ENCODE measurements at places on chromosomes 3 and 15.

- DNase-seq = no peak
Observed at GRCh38 chr3:168648321-168648720, 552.6 kb upstream of the GOLIM4 start.

- DNase-seq = no peak
Observed at GRCh38 chr3:13588221-13588701, 39.3 kb downstream of the FBLN2 start.

DNA sequence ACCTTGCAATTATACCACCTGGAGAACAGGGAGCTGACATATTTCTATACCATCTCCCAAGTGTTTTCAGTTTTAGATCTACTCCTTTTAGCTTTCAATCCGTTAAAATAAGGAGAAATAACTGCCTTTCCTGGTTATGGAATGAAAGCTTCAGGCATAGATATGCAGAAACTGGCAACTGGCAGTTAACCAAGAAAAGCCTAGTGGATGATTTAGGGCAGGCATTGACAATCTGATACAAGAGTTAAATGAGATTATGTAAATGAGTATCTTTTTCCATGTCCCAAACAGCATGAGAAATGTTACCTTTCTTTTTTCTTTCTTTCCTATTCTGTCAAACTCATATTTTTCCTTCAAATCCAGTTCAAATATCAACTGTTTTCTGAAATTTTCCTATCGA lies 689.1 kb upstream of the DPPA4 start:
- no peak for DNase-seq

GRCh38 chr3:4642611-4643010 lies 149.5 kb downstream of the ITPR1 start:
- no peak for DNase-seq

DNA sequence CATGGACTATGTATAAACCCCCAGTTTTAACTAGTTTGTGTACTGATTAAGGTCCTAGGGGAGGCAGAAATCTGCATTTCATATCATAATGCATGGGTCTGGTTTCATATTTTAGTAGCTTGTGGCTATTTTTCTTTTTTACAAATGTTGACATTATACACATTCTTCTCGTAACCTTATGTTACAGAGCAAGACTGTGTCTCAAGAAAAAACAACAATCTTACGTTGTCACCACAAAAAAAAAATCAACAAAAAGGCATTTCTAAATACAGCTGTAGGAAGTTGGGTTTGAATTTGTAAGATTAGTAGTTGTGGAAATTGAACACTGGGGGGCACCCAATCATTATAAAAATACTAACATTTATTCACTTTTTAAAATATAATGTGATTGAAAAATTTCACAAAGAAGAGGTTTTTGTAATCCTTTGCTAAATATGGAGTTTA lies 17.9 kb downstream of the SERP1 start:
- no peak for DNase-seq

DNA sequence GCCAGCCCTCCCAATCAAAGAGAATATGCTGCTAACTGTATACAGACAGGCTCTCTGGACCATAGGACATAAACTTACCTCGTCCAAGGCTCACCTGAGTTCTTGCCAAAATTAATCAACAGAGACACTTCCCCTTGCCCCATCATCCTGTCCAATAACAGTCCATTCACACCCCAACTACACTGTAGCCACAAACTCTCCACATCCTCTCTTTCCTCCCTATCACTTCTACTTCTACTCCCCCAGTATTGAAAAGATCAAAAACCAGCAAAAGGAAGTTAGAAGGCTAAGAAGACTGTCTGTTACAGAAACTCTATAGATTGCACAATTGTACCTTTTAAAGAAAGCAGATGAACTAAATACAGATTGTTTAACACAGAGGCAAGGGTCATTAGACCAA lies 133.5 kb upstream of the STT3B start:
- DNase-seq = no peak

GRCh38 chr15:88038261-88038660 lies 218.3 kb downstream of the NTRK3 start:
- no peak for DNase-seq

GRCh38 chr15:54812383-54812782 lies 384.4 kb downstream of the RSL24D1 start:
- no peak for DNase-seq

- DNase-seq = no peak
Observed at GRCh38 chr3:174346141-174346540, 513.0 kb upstream of the NAALADL2 start.

DNA sequence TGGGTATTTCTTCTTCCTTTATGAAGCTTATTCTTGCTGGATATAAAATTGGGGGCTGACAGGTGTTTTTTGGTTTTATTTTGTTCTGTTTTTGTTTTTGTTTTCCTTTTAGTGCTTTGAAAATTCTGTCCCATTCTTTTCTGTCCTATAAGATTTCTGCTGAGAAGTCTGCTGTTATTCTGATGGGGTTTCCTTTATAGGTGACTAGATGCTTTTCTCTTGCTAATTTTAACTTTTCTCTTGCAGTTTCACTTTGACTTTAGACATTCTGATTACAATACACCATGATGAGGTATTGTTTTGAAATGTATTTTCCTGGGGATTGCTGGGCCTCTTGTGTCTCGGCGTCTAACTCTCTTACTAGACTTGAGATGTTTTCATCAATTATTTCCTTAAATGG lies 22.8 kb downstream of the TTC14 start:
- no peak for DNase-seq

- DNase-seq = no peak
Observed at GRCh38 chr15:55112706-55113105, 84.0 kb downstream of the RSL24D1 start.

- no peak for DNase-seq
Observed at GRCh38 chr3:99396651-99397275, 241.6 kb upstream of the COL8A1 start.

- DNase-seq = no peak
Observed at GRCh38 chr15:92596623-92597022, 59.0 kb downstream of the FAM174B start.

- DNase-seq = no peak
Observed at GRCh38 chr3:187000711-187001151, 70.4 kb downstream of the ST6GAL1 start.

DNA sequence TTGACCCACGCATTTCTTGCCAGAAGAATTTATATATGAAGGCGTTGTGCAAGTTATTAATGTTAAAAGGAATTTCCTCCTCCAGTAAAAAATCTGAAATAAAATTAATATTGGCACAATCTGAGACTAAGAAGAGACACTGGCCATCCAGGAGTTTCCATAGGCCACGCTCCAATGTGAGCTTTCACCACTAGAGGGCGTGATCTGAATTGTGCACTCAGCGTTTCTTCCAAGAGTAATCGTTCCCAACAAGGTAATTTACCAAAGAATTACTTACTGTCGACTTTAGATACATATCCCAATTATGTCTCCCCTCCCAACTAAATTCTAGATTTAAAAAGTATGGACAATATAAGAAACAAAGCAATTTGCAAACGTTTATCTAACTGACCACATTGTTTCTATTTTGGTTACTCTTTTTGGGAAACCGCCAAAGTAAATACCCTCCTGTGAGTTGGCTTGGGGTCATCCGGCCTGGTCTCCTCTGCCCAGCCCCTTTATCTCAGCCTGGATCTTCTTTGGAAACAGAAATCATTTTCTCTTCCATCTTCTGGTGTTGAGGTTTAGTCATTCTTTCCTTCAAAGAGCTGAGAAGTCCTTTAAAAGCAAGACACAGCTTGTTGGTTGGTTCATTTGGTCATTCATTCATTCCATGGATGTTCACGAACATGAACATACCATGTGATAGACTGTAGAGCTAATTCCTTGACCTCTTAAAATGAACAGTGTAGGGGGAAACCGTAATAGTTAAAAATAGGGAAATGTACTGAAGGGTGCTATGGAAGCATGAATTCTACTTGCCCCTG lies 26.2 kb downstream of the POLR2M start:
- DNase-seq = peak; percentile 64

Data from colonic mucosa (tissue), 4 donors.